SHP77 treated with DMSO at 0.1 percent for 48 hours (cell line): ENCODE measurements at places on chromosomes 3 and 15.

- no peak for DNase-seq
Observed at GRCh38 chr3:54954022-54954421, 26.2 kb upstream of the LRTM1 start.

DNA sequence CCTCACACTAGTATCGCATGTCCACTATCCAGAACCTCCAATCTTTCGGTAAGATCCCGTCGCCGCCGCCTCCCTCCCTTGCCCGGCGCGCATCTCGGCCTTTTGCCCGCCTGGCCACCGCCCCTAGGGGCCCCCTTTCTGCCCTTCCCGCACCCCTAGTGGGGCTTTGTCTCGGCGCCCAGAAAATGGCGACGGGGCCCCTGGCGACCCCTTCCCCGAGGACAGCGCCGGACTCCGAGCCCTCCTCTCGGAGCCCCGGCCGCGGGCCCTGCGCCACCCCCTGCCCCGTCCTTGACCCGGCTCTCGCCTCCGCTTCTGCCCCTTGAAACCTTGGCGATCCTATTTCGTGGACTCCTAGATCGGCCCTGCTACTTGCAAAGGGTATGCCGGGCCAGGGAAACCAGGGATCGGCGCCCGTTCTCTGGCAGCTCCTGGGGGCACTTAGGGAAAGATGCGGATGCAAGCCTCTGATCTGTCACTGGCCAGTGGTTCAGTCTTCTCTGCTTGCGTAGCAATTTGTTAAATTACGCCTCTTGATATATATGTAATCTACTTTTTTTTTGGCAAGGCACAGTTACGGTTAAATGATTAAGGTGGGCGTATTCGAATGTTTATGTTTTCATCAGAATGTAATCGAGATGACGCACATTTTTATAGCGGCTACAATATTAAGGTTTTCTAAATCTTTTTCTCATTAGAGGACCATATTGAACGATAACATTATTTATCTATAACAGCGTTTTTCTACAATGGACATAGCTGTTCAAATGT, 603 bp downstream of the EIF1B start:
- no peak for DNase-seq

DNA sequence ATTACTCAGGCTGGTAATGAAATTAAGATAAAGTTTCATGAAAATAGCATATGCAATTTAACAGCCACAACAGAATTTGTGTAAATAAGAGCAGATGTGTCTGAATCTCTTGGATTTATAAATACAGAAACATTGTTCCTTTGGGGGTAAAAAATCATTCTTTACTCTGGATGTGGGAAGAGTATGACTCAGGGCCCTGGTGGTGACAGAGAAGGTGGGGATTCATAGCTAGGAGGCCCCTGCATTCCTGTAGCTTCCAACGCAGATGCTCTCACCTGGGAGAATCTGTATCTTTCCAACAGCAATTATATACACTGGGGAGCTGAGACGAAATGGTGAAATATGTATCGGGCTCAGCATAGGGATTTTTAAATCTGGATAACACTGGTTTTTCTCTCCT, 167.6 kb upstream of the CADPS start:
- DNase-seq, result no peak

GRCh38 chr15:34297059-34297458, 40.5 kb downstream of the SLC12A6 start:
- no peak for DNase-seq

- no peak for DNase-seq
Observed at GRCh38 chr3:58308728-58309127, 2.4 kb downstream of the HTD2 start.
